ENCODE measurements at places on chromosomes 6 and 20.

DNA sequence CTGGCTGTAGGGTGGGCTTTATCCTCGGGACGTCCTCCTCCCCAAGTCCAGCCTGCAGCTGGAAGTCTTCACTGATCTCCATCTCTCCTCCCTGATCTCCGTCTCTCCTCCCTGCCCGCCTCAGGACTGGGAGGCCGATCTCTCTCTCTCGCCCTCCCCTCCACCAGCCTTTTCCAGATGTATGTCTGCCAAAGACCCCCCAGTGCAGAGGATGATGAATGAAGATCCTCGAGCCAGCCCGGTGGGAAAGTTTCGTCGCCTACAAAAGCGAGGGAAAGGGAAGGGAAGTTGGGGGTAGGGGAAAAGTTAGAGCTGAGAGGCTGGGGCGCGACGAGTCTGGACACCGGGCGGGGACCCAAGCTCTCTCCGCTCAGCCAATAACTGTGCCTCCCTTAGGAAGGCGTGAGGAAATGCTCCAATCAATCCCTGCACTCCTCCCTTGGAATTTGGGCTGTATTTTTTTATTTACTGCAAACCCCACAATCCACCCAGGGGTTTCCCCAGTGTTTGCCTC, 595 bp upstream of the SRF start:
- no peak for DNase-seq

DNA sequence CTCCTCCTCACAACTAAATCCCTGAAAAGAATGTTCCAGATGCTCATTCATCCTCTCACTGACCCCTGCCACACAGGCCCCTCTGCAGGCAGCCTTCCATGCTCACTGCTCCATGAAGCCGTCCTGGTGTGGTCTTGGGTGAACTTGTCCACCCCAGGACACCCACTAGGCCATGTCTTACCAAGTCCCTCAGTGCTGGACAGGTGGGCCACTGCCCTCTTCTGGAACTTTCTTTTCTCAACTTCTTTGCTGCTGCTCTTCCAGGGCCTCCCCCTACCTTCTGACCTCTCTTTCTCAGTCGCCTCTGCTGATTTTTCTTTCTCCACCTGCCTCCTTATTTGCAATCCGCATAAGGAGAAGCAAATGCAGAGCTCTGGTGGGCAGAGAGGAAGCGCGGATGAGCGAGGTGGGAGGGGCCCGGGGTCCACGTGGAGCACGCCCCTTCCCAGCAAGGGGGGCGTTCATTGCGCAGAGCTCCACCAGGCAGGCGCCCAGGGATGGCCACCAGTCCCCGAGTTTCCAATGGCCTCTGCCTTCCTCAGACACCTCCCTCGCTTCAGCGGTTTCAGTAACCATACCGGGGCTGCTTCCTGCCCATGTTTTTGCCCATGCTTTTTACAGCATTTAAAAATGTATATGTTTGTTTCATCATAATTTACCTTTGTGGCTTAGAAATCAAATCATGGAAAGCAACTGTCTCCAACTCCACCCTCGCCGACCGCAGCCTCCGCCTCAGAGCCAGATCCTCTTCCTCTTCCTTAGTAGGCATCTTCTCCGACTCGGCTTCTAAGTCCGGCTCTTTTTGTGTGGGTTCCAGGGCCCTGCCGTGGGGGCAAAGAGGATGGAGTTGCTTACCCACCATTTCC, 129.6 kb downstream of the ZDHHC14 start:
- peak; percentile 3 for DNase-seq

- DNase-seq, result no peak
Measured at GRCh38 chr20:45768479-45768878, 23.2 kb downstream of the WFDC3 start.

DNA sequence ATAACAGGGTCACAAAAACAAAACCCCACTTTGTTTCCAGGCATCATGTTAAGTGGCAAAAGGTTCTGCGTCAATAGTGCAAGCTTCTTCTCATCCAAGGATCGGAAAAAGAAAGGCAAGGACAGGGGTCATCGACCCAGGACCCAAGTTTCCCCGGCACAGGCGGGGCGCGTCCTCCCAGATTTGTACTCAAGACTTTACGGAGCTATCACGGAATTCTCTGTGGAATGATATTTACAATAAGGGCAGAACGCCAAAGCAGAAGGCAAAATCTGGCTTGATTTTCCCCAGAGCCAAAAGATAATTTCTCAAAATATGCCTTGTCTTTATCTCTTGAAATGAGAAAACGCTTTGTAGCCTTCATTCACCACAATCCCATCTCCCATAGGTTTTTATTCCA, 25.5 kb downstream of the PDE10A start:
- no peak for DNase-seq

DNA sequence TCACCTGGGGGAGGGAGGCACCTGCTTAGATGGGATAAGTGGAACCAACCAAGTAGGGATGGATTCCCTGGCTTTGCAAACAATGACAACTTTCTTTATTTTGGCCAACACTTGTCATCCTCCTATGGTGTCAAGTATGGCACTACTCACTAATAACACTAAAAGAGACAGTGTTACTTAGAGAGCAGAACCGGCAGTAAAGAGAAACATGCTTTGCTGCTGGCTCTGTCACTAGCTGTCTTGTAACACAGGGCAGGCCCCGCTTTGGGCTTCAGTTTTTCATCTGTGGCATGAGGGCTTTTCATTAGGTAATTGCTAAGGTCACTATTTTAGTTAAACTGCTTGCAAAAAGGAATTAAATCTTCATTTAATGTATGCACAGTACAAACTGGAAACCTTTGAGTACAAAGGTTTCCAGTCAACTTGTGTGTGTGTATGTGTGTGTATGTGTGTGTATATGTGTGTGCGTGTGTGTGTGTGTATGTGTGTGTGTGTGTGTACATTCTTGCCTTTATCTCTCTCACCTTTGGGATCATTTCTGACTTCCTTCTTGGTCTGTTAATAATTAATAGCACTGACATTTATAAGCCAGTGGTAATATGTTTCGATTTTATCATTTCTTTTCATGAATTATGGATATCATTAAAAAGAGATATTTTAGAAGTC, 64.7 kb downstream of the BTBD3 start:
- no peak for DNase-seq

DNA sequence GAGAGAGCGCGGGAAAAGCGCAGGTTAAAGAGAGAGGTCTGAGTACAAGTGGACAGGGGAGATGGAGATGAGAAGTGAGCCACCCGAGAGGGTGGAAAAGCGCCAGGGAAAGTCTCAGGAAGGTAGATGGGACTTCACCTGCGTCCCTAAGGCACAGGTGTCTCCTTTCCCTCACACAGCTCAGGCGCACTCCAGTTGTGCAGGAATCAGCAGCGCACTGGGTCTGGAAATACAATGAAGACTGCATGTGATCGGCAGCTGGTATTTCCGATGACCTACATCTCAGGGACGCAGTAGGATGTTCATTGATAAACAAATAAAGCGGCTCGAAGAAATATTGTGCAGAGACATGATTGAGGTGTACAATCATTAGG, 432 bp upstream of the KHDRBS2 start:
- no peak for DNase-seq

DNA sequence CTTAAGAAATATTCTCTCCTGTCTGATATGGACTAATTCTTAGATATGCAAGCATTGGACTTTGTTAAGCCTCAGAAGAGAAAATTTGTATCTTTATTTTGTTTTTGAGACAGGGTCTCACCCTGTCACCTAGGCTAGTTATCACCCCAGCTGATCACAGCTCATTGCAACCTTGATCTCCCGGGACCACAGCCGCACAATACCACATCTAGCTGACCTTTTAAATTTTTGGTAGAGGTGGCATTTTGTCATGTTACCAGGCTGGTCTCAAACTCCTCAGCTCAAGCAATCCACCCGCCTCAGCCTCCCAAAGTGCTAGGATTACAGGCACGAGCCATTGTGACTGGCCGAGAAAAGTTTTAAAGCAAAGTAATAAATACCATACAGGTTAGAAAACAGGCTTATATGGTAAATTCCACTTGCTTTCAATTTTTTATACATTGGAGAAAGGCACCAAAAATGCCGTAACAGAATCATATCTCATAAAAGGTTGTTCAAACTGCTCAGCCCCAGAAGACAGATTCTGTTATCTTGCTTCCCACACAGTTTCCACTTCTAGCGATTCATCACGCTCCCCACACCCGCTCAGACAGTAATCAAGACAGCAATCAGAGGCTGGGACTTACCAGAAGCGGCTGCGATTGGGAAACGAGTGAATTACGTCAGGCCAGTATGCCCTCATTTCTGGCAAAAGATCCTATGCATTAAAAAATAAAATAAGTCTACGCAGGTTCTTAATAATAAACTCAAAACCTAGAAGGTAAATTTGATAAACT, 13.8 kb downstream of the RNASET2 start:
- DNase-seq, result peak; percentile 72

GRCh38 chr6:137731960-137732616, 135.0 kb upstream of the TNFAIP3 start:
- DNase-seq, result no peak

DNA sequence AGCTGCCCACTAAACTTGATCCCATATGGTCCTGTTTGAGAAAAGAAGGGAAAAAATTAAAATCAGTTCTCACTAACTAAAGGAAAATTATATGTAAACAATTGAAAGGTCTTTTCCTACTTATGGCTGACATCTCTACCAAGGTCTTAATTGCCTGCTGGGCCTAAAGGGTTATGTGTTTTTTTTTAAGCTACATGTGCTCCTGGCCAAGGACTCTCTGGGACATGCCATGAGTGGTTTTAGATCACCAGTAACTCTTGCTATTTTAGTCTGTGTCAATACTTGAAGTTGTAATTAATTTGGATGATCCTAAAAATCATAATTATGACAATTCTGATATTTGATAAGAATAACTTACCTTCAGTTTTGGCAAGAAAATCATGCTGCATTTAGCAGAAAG, 35.9 kb upstream of the EYA4 start:
- DNase-seq, result no peak

GRCh38 chr6:36627801-36628246, 33.7 kb downstream of the SRSF3 start:
- DNase-seq, result no peak

All from central memory CD4-positive, alpha-beta T cell (primary cell).